ENCODE measurements at places on chromosomes 12 and 14. TPM values are rescaled to one million over a fixed set of nuclear protein-coding genes. Genes with fewer than 3 reads are reported as not detected.

GDF11 gene
- 0.55 TPM for total RNA-seq

LGMN gene
- 43.0 TPM for total RNA-seq

FAR2 gene
- total RNA-seq = 10.8 TPM

- DNase-seq = no peak
Observed at GRCh38 chr12:42992826-42993225, 403.3 kb upstream of the PRICKLE1 start.

IL26 gene
- not detected for total RNA-seq

STYK1 gene
- total RNA-seq = 2.5 TPM

DNA sequence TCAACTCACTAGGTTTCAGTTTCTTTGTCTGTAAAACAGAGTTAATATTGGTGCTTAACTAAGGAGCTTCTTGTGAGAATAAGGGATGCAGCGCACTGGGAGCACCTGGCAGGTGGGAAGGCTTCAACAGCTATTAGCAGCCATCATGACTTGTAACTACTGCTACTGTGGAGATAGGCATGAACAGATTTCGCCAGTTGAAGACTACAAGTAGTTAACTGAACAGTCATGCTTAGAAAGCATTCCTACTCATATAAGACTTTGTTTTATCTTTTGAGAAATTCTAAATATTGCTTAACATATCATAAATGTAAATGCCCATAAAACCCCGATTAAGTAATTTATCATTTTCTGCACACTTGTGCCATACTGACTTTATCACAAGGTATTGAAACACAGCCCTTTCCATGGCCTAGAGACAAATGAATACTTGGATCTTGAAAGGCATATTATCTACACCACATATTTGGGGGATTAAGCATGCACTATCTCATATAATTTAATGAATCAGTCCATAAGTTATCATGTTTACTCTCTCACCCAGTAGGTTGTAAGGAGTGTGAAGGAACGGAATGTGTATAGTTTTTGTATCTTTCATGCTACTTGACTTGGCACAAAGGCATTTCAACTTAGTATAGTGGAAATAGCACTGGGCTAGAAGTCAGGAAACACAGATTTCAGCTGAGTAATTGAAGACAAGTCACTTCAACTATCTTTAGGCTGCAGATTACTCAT, 16.1 kb downstream of the NTN4 start:
- no peak for DNase-seq

DNA sequence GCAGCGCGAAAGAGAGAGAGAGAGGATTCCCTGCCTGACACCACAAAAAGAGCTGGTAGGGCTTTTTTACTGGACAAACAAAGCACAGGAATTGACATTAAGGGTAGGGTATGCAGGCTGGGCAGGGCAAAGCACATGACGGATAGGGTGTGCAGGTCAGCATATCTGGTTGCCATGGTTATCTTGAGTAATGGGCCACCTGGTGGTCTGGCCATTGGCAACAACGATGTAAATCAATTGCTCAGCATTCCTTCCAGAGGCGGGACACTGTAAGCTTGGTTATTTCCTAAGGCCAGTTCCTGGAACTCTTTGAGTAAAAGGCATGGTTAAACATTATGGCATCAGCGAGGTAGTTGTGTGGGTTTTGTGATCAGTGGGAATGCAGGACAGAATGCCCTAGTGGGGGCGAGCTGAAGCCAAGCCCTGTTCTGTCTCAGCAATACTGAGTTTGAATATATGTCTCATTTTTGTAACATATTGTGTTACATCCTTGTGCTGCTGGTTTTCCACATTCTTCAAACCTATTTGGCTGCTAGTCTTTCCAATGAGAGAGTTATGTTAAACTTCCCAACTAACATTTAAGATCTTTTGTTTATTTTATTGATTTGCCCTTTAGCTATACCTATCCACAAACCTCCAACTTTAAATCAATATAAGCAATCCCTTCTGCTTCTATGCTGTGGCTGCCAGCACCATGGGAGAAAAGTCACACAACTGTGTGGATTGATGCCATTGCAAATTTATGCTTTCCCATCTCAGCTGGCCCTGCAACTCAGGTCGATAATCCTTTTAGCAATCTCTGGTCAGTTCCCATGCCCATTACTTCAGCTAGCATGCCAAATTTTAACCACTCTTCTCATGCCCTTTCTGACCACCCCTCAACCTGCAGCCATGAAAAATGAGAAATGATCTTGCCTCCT, 396.7 kb upstream of the PDE3A start:
- no peak for DNase-seq

- DNase-seq = no peak
Observed at GRCh38 chr14:99213101-99213500, 58.9 kb downstream of the BCL11B start.

DNA sequence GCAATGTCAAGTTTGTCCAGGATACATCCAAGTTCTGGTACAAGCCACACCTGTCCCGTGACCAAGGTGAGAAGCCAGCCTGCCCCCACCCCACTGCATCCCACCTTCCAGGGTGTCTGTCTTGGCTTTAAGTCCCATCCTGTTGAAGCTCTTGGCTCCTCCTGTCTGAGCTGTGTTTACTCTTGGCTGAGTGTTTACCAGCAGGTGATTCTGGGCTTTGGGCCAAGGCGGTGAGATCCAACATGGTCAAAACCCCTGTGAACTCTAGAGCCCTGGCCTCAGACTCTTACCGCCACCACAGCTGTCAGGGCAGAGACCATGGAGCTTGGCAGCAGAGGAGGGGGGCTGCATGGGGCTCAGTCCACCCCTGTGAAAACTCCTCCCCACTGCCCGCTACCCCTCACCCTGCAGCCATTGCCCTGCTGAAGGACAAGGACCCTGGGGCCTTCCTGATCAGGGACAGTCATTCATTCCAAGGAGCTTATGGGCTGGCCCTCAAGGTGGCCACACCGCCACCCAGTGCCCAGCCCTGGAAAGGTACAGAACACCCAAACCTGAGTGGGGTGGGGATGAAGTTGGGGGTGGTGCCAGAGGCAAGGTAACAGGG, 11.6 kb downstream of the TNS2 start:
- DNase-seq = peak; percentile 87

DNA sequence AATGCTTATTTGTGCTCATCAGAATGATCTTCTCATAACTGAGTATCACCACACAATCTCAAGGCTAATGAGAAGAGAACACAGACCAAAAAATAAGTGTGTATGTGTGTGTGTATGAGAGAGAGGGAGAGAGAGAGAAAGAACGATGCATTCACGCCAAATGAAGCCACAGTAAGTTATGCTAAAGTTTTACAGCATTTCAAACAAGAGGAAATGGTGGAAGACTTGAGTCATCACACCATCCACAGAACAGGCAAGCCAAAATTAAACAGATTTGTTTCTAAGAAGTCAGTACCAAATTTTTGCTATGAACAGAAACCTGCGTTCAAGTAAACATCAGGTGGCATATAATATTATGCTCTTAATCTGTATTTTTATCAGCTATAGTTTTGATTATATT, 141.2 kb downstream of the MED13L start:
- DNase-seq = no peak

SMCO2 gene
- total RNA-seq = not detected

DNA sequence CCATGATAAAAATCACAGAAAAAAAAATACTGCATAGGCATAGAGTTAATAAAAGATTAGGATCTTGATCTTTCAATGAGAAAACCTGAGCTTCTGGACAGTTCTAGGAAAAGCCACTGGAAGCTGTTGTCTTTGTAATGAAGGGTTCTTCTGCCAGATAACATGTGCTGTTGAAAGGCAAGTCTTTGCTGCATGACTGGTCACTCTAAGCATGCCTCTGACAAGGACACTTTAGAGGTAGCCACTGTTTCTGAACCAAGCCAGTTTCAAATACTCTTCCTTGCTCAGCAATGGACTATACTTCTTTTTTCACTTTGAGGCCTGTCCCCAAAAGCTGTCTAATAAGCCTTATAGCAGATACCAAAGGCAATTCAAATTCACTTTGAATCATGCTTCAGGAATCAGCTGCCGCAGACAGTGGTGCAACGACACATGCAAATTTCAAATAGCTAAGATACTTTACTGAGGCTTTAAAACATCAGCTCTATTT, 70.2 kb downstream of the BTG1 start:
- no peak for DNase-seq

DNA sequence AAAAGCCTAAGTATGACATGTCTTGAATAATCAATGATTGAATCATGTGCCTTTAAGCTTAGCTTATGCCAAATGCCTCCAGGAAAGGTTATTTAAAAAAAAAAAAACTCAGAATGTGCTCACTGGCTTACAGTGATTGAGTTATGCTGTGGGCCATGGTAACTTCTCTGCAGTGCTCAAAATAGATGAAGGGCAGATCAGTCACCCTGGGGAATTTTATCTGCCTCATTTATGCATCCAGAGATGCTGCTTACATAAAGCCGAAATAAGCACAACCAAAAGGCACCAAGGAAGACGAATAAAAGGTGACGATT, 118.7 kb upstream of the MDM1 start:
- no peak for DNase-seq

DNA sequence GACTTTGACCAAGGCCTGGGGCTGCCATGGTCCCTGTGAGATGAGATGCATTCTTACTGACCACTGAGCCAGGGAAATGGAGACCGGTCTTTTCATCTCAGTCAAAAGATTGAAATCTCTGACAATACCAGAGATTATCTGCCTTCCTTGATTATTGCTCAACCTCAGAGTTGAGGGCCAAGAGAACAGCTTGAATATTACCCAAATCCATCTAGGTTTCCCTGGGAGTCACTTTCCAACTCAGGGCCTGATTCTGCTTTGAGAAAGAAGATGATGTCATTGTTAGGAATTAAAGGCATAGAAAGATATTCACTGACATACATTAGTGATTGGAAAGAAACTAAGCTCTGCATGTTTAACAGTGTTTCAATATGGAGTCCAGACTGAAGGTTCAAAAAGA, 515.9 kb upstream of the TBX3 start:
- no peak for DNase-seq

DNA sequence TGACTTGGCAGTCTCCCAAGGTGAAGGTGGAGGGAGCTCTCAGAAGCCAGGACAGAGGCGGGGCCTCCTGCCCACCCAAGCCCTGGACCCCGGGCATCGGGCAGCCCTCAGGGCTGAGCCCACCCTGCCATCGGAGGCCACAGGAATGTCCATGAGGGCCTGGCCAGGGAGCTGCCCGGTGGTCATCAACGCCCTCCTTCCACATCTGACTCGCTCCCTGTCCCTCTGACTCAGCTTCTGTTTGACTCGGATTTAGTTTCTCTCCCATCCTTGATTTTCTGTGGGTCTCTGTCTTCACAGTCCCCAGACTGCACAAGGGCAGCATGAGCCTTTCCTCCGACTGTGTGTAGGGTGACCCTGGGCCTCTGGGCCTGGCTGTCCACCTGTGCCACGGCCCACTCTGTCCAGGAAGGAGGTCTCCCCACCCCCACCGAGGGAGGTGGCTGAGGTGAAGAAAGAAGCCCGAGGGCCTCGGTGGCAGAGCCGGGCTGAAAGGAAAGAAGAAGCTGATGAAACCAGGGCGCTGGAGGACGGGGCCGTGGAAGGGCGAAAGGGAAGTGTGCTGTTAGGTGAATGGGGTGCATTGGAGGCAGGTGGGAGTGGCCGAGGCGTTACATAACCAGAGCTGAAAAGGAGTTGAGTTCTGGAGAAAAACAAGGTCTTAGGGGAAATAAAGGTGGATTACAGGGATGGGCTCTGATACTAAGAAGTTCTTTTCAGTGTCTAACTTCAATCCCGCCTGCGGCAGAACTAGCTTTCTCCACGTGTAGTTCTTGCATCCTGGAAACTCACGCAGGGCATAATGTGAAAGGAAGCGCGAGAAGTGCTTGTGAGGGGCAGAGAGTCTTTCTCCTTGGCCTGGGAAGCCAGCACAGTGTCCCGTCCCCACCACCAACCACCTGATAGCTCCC, 16.7 kb upstream of the TMEM106C start:
- no peak for DNase-seq

GRCh38 chr12:93894391-93895088, 217.4 kb downstream of the CRADD start:
- peak; percentile 91 for DNase-seq

TAS2R8 gene
- not detected for total RNA-seq

DNA sequence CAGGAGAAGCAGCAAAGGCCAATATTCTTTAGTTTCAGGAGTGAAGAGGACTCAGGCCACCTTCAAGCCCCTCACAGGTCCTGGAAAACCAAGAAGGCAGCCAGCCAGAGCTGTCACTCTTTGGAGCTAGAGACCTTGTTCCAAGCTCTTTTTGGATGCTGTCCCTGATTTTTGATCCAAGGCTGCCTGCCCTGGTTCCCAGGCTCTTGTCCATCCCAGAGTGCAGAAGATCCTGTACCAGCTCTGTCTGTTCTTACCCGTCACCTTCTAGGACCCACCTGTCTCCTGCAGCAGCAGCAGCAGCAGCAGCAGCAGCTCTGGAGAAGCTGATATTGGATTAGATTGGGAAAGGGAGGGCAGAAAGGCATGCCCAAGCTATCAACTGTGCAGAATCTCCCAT, 157.1 kb upstream of the NEDD1 start:
- DNase-seq = no peak

SLC8B1 gene
- 31.8 TPM for total RNA-seq

DNA sequence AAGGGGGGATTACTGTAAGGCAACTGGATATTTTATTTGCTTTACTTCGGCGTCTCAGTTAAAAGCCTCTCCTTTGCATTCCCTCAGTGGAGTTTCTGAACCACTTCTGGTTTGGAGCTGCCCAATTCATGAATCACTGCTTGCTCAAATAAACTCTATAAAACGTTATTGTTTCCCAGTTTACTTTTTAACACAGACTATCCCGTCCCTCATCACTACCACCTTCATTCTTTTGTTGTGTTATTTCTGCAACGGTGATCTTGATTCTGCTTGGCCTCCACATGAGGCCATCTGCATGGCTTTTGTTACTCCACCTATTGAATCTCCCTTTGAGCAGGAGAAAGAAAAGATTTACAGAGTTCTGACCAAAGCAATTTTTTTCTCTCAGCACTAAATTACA, 104.0 kb upstream of the PLEKHA5 start:
- no peak for DNase-seq

DNA sequence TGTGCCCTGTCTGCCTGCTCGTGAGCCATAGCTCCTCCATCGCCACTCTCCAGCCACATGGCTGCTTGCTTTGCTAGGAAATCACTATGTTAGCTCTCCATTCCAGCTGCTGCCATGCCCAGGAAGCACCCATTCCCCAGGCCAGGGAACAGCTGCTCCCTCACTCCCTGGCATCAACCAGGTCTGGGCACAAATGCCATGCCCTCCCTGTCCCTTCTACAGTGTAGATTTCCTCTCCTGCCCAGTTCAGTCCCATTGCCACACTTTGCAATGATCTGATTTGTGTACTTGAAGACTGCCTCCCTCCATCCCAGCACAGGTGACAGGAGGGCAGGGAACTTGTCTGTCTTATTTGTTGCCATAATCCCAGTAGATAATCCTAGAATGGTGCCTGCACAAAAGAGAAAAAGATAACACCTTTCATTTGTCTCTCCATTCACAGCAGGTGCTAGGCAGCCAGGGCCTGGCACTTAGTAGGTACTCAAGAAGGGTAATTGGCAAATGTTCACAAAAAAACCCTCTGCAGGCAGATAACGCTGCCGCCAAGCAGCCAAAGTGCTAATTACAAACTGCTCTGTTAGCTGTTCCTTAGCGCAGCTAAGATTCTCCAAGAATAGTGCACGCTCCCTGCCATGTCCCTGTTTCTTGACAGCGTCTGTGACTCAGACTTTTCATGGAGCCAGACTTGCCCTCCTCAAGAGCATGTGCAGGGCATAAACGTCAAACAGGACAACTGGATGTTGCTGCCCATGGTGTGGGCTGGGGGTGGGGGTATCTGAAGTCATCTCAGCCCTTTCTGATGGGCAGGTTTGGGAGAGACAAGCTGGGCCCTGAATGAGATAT, 69.1 kb downstream of the ARL6IP4 start:
- no peak for DNase-seq

ALDH1L2 gene
- total RNA-seq = 0.86 TPM
